ENCODE measurements at places on chromosomes 12 and 14.

GRCh38 chr12:96462571-96463280 lies 26.7 kb upstream of the CFAP54 start:
- DNase-seq, result no peak

GRCh38 chr14:87877877-87878276 lies 115.1 kb downstream of the GALC start:
- no peak for DNase-seq

DNA sequence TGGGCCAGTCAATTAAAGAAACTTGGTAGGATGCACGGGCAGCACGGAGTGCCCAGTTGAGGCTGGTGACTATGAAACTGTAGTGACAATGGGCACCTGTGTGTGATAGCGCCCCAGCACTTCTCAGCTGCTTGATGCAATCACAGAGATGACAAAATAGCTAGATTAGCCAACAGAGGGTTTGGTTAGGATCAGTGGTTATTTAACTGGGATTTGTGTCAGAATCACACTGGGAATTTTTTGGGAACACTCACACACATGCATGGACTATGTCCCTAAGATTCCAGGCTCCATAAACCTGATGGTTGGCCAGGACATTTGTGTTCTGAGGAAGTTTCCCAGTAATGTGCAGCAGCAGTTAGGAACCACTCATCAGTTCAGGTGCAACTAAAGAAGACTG lies 51.2 kb upstream of the DAAM1 start:
- DNase-seq, result no peak

GRCh38 chr12:69936214-69936731 lies 111.2 kb downstream of the MYRFL start:
- no peak for DNase-seq

DNA sequence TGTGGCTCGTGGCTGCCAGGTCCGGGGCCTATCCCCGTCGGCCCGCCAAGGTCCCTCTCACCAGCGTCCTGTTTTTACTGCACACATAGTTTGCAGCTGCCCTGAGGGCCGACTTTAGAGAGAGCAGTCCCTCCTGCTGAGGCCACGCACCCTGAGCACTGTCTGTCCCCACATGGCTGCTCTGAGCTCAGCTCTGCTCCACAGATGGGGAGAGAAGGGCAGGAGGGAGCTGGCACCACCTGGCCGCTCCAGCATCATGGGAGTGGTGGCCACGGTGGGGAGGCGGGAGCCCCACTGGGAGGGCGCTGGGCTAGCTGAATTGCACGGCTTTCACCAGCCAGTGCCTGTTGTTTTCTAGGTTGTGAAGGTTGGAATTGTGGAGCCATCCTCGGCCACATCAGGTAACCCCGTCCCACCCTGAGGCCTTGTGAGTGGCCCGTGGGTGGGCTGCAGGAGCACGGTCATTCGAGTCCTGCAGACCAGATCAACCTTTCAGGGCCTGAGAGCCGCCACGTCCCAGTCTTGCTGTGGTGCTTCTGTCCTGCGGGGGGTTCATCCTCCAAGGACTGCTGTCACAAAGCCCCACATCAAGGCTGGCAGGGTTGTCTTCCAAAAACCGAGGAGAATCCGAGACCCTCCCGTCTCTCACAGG lies 7.4 kb upstream of the TEX22 start:
- DNase-seq, result no peak

DNA sequence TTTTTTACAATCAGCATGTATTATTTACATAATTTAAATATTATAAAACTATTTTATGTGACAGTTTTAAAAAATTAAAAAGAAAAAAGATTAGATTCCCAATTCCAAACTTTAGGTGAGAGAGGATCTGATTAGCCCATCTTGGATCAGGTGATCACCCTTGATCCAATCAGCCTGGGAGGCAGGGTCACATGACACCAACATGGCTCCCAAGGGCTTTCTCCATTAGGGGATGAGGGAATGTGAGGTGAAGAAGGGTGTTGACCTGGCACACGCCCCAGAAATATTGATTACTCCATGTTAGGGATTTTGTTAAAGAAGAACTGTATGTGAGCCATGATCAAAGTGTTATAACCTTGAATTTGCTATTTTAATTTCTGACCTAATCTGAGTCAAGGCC lies 225.4 kb downstream of the RBM19 start:
- no peak for DNase-seq

DNA sequence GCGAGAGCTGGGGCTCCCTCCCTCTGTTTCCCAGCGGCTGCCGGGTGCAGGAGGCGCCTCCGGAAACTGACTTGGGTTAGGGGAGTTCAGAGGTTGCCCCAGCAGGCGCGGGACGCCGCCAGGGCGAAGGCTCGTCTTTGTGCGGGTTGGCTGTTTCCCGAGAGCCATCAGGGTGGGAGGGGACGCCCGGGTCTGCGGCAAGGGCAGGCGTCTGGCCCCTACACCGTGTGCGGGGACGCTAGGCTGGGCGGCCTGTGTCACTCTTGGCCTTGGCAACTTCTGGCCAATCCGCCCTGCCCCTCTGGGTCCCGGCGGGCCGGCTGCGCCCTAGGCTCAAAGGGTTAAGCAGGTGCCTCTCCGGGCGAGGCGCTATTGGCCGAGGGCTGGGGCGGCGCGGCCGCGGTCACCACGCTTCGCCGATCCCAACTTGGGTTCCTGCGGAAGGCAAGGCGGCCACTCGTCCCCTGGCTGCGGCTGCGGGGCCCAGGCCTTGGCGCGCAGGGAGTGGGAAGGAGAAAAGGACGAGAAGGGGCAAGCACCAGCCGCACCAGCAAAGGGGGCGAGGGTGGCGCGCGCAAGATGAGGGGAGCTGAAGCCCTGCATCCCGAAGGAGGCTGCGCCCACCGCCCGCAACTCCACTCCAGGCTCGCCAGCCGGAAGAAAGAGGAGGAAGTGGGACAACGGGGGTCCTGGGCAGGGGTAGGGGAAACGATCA lies 5.6 kb upstream of the NPAS3 start:
- no peak for DNase-seq

GRCh38 chr14:94884616-94885230 lies 114.8 kb upstream of the GSC start:
- DNase-seq, result no peak

- no peak for DNase-seq
Observed at GRCh38 chr14:51889851-51890250, 29.4 kb downstream of the GNG2 start.

GRCh38 chr12:122969676-122970075 lies 3.4 kb upstream of the ABCB9 start:
- no peak for DNase-seq

DNA sequence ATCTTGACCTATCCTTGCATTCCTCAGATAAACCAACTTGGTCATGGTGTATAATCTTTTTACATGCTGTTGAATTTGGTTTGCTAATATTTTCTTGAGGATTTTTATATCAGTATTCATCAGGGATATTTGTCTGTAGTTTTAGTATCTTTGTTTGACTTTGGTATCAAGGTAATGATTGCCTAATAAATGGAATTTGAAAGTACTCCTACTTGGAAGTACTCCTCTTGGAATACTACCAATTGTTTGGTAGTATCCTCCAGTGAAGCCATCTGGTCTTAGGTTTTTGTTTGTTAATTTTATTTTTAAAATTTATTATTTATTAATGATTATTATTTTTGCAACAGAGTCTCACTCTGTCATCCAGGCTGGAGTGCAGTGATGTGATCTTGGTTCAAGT lies 85.0 kb downstream of the ATF7IP start:
- no peak for DNase-seq

DNA sequence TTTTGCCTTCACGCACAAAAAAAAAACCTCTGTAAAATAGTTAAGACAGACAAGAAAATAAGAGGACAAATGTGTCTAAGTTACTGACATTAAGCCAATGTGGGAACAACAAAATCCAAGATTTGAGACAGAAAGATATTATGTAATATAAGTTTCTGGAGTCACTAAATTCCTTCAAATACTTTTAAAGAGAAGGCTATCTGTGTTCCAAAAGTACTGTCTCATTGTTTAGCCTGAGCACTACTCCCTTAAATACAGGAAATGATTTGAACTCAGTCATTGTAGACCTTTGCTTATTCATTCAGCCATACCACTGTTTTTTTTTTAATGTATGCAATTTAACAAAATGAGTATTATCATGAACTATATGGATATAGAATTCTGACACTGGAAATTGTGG lies 82.7 kb upstream of the KITLG start:
- no peak for DNase-seq

DNA sequence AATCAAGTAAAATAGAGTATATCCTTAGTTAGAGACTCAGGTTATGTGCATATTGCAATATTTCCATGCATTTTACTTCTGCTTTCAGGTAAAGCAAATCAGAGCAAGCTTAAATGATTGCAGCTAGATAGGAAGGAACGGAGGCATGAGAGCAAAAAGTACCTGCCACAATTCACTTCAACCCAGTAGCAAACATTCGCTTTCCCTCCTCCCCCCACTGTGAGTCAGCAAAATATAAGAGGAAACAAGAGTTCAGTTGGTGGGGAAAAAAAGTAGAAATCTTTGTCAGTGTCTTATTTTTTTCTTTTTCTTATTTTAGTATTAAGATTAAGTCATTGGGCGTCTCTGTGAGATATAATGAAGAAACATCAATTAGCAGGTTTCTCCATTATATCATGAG lies 475.4 kb downstream of the NPAS3 start:
- DNase-seq, result no peak

DNA sequence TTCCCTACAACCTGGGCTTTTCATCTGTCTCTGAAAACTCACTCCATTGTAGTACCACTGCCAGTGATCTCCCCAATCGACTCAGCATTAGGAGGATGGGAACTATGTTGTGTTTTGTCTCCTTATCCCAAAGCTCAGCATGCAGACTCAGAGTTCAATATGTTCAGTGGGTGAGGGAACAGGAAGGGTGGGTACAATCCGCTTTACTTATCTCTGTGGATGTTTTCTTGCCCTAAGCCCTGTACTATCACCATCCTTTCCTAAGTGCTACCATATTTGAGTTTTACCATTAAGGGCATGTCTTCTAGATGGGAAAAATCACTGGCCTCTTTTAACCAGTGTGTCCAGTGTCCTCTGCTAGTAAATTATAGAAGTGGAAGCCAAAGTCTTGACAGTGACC lies 107.1 kb downstream of the PPM1H start:
- no peak for DNase-seq

Data from SHP77 (cell line).